Neural crest cell (in vitro differentiated cells): ENCODE measurements at places on chromosomes 5 and 9.
A peak's percentile ranks its signal among the peaks of the same experiment; 100 is the strongest.

DNA sequence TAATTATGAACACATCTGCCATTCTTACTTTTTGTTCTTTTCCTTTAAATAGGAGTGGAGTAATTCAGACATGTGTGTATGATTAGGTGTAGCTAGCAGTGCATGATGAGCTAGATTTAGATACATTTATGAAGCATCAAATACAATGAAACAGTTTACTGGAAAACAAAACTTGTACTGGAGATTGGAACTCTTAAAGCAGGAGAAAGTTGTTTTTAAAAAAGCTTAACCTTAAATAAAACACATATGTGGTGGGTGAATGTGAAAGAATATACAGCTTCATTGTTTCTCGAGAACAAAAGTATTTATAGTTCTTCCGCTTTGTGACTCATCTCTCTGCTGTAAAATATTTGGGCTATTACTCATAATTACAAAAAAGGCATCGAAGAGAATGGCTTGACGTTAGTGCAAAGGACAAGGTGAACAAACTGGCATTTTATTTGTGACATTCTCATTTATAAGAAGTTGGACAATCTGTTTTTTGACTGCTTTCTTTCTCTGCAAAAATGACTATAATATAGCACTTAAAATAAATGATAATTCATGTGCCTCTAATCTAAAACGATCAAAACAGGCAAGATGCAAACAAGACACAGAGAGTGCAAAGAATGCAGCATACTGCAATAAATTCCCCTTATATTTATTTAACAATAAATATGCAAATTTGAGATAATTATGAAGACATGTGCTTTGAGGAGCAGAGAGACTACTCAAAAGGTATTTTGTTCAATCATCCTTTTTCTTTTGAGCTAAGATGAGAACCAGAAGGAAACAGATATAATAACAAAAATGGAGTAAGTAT lies 478.8 kb downstream of the CETN3 start:
- H3K4me3 ChIP-seq, result no peak overlapping the region
- peaks cover 3% of the 10 kb centered on the region for H3K36me3 ChIP-seq
- no peaks in the 10 kb centered on the region for H3K27me3 ChIP-seq
- peak overlapping the region; percentile 28 for H3K27ac ChIP-seq
- H3K4me1 ChIP-seq, result peaks cover 35% of the 10 kb centered on the region
- DNase-seq, result no peak

DNA sequence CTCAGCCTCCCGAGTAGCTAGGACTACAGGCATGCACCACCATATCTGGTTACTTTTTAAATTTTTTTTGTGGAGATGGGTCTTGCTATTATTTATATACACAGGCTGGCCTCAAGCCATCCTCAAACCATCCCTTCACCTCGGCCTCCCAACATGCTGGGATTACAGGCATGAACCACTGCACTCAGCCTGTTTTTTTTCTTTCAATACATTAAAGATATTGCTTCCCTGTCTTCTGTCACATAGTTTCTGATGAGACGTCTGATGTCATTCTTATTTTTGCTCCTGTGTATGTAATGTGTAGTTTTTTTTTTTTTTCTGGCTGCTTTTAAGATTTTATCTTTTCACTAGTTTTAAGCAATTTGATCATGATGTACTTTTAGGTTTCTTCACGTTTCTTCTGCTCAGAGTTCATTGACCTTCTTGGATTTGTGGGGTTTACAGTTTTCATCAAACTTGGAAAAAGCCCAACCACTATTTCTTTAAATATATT lies 11.4 kb upstream of the RGS3 start:
- no peaks in the 10 kb centered on the region for H3K27me3 ChIP-seq
- no peak for DNase-seq
- H3K36me3 ChIP-seq, result no peaks in the 10 kb centered on the region
- H3K4me3 ChIP-seq, result no peak overlapping the region

GRCh38 chr9:105154723-105155191 lies 89.7 kb upstream of the SLC44A1 start:
- no peaks in the 10 kb centered on the region for H3K27me3 ChIP-seq
- peaks cover 18% of the 10 kb centered on the region for H3K4me1 ChIP-seq
- H3K4me3 ChIP-seq, result no peak overlapping the region
- H3K27ac ChIP-seq, result no peak overlapping the region

- H3K4me1 ChIP-seq, result no peaks in the 10 kb centered on the region
- H3K27me3 ChIP-seq, result no peaks in the 10 kb centered on the region
- H3K36me3 ChIP-seq, result peaks cover 14% of the 10 kb centered on the region
- H3K27ac ChIP-seq, result no peak overlapping the region
These were observed 42.3 kb downstream of the SHOC1 start for GRCh38 chr9:111752455-111752854.

GRCh38 chr9:74083681-74084433 lies 413.3 kb upstream of the RORB start:
- no peaks in the 10 kb centered on the region for H3K4me1 ChIP-seq
- peak overlapping the region; percentile 27 for H3K27ac ChIP-seq
- peaks cover 45% of the 10 kb centered on the region for H3K27me3 ChIP-seq
- no peaks in the 10 kb centered on the region for H3K36me3 ChIP-seq
- DNase-seq, result no peak
